ENCODE measurements at places on chromosomes 3 and 15.

DNA sequence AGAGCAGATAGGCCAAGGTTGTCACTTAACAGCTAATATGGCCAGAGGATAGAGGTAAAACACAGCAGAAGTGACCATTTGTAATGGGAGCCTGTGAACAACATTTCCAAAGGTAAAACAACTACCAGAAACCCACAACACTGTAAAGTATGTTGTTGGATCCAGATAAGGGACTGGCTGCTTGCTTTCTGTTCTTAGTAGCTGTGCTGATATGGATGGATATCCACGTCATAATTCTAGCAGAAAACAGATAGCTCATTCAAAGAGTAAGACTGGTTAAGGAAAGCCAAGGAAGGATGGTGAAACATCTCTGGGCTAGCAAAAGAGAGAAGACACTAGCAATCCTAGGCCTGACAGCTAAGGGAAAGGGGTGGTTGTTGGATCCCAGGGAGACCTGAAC is 36.9 kb upstream of the SPRED1 start:
- DNase-seq, result no peak

GRCh38 chr15:51971375-51972133 is at the start of gene LEO1:
TSS of gene LEO1 (minus strand) at chr15:51971778. CDS start at chr15:51971745, 33 bp downstream.
- peak; percentile 77 for DNase-seq

- no peak for DNase-seq
Observed at GRCh38 chr3:151362751-151363174, 21.8 kb downstream of the P2RY12 start.

GRCh38 chr15:63238796-63239195 is 38.6 kb upstream of the APH1B start:
- DNase-seq, result no peak

DNA sequence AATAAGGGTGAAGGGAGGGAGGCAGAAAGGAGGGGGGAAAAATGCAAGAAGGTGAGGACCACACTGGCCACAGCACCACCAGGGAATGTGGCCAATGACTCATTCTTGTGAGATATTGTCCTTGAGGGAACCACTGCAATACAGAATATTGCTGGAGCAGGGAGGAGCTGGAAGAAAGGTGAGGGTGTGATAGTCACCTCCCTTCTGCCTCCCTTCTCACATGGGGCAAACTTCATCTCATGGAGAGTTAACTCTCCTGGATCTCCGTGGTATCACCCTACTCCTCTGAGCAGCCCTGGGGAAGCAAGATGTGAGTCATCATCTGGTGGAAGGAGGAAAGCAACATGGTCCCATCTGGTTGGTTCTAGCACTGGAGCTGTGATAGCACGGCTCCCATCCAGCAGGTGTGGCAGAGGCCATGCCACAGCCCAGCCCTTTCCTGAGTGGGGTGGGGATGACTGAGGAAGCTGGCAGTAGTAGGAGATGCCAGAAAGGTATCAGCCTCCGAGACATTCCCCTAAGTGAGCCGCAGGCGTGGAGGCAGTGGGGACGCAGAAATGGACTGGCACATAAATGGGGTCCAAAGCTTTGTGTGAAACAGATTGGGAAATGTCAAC is 115.9 kb upstream of the LPP start:
- DNase-seq, result no peak

GRCh38 chr3:6532101-6532500 is 328.8 kb upstream of the GRM7 start:
- DNase-seq, result no peak

- no peak for DNase-seq
Observed at GRCh38 chr3:59446775-59447465, 397.1 kb upstream of the CFAP20DC start.

DNA sequence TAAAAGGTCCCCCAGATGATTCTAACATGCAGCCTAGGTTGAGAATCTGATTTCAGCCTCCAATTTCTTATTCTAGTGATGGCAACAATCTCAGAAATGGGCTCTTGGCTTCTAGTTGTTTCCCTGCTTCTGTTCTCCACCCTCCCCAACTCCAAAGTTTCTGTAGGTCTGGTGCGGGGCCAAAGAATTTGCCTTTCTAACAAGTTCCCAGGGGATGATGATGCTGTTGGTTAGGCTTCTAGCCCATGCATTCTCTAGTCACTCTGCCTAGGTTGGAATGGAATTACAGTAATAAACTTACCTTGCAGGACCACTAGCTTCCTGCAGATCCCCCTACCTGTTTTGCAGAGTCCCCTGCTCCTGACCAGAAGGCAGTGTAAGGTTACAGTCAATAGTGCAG is 103.2 kb upstream of the PPP2R3A start:
- no peak for DNase-seq

DNA sequence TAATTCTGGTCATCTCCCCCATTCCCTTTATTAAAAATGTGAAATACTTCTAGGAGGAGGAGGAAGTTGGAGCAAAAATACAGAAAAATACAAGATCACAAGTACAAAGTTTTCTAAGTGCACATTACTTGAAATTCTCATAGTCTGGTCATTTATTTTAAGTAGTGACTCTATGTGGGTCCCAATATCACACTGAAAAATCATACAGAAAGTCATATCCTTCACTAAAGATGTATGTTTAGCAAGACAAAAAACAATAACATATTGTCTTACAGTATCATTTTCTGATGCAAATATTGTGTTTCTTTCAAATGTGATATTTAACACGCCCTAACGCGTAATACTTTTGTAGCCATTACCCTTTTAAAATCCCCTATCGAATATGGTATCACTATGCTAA is 2.5 kb downstream of the ALDH1A2 start:
- no peak for DNase-seq

DNA sequence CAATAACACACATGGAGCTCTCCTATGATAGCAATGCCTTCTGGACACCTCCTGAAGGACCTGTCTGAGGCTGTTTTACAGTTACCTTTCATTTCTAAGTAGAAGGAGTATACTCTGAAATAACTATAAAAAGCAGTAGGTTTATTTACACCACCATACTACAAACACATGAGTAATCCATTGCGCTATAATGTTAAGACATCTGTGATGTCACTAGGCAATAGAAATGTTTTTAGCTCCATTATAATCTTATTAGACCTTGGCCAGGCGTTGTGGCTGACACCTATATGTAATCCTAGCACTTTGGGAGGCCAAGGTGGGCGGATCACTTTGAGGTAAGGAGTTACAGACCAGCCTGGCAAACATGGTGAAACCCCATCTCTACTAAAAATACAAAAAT is 24.7 kb downstream of the PXK start:
- no peak for DNase-seq

DNA sequence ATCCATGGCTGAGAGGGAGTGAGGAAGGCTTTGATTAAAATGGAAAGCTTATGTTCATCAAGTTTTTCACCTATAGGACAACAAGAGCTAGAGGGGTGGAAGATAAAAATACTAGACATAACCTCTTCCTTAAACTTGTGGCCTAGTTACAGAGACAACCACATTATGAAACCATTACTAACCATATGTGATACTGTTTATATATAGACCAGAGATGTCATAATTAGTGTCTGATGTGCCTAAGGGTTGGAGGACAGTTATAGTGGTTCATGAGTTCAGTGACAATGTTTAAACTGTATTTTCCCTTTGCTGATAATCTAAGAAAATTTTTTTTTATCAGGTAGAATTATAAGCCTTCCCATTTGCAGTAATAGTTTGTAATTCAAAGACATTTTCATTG is 23.7 kb downstream of the PHLDB2 start:
- DNase-seq, result no peak

DNA sequence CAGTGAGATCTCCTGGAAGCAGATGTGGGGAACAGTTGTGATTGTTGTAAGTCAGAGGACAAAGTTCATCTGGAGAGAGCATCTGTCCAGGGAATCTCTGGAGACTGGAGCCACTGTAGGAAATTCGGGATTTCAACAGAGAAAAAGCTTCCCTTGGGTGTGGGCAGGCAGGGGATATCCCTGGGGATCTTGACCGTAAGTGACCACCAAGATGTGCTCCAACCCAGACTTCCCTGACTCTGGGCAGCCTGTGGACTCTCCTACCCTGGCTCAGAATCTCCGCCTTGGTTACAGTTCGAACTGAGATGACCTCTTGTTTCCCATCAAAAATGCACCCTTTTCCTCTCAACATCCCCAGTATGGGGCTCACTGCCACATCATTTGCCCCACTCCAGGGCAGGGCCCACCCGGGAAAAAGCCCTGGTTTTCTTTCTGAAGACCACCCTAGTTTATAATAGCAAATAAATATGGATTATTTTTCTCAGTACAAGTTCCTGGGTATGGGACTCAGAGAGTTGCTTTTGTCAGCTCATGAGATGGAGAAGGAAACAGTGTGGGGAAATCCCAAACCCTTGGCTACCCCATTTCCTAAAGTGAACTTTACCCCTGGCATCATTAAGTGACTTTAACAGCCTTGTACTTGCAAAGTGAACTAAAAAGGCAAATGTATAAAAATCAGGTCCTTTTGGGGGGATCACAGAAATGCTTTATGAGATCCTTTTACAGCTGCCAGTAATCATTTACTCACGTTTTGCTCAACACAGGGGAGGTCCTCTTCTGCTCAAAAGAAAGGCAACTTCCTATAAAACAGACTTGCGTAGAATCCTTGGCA is 89.9 kb downstream of the CCNL1 start:
- DNase-seq, result no peak

DNA sequence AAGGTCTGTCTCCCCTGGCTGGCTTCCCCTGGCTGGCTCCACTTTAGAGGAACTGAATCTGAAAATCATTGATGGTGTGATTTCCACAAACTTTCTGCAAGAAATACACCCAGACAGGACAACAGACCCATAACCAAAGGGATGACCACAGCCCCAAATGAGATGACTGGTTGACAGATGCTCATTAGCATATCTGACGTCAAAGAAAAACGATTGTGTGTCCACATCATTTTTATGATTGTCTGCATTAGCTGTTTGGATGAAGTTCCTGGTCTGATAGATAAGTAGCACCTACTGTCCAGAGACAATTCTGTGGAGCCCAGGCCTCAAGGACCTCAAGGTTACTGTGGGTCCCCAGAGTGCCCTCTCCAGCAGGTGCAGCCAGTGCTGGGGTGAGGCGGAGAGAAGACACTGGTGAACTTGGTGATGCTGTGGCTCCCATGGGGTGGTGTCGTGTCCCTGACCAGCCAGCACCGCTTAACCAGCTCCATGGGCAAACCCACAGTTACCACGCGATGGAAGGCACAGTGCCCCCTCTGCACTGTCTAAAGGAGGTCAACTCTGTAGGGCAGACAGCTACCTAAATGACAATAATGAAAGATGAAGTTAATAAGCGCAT is 127.4 kb downstream of the NSMCE3 start:
- DNase-seq, result no peak

DNA sequence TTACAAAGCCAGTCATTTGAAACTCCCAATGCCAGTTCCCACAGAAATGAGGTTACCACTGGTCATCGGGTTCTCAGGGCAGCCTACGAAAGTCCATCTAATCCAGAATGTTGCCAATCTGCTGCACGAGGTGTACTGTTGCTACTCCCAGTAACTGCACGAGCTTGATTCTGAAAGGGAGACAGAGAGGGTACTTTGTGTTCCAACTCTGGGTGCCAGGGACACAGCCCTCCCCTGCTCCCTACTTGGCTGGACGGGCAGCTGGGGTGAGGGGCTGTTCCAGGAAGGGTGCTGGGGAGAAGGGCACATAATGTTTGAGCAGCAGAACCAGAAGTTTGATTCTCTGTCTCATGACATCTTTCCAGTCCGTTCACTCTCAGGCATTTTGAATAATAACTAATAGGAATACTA is 27.1 kb upstream of the OSBPL11 start:
- DNase-seq, result no peak

GRCh38 chr3:127036209-127037020 is 53.5 kb downstream of the PLXNA1 start:
- DNase-seq, result no peak
